Activated T-cell treated with anti-CD3 and anti-CD28 coated beads, Interleukin-2, amount 50 U/mL, for 48 hours (primary cell): ENCODE measurements at places on chromosomes 11 and 22.
A peak's percentile ranks its signal among the peaks of the same experiment; 100 is the strongest.

- DNase-seq = no peak
These were observed 61.3 kb downstream of the RTL6 start for GRCh38 chr22:44436736-44437135.

GRCh38 chr11:114237321-114238280 is 58.6 kb upstream of the NNMT start:
- no peak for DNase-seq

- no peak for DNase-seq
These were observed 56.5 kb upstream of the ARHGAP32 start for GRCh38 chr11:129248618-129249017.

DNA sequence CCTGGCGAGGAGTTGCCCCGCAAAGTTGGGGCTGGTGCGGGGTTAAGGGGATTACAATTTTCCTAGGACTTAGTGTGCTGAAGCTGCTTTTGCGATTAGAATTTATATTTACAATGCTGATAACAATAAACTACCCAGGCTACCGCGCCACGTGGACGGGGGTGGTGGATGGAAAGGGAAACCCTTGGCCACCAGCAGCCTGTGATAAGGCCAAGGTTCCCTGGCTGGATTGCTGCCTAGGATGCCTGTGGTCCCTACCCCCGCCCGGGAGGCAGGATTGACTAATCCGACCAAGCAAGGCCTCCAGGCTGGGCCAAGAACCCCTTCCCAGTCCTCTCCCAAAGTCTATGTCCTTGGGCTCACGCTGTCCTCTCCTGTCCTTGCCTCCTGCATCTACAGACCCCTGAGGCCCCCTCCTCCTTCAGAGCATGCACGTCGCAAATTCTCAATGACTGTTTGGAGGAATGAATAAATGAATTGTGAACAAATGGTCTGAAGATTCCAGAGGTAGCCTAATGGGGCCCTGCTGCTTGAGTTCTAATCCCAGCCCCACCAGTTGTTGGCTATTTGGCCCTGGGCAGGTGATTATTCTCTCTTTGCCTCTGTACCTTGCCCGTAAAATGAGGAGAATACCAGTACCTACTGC is 7.6 kb upstream of the CHKA start:
- no peak for DNase-seq

DNA sequence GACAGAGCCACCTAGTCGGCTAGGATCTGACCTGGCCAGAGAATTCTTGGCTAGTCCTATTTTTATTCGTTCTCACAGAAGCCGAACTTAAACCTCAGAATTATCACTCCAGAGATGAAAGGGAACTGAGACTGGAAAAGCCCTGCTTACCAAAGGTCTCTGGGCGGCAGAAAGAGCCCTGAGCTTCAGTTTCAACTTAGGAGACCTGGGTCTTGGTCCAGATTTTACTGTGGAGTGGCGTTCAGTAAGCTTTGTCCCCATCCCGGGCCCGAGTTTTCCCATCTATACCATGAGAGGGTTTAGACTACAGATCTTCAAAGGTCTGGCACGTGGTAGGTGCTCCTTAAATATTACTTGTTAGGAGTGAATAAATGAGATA is 516 bp downstream of the NEU3 start:
- peak; percentile 26 for DNase-seq

- no peak for DNase-seq
These were observed 36.6 kb downstream of the GAS2 start for GRCh38 chr11:22703040-22703439.

DNA sequence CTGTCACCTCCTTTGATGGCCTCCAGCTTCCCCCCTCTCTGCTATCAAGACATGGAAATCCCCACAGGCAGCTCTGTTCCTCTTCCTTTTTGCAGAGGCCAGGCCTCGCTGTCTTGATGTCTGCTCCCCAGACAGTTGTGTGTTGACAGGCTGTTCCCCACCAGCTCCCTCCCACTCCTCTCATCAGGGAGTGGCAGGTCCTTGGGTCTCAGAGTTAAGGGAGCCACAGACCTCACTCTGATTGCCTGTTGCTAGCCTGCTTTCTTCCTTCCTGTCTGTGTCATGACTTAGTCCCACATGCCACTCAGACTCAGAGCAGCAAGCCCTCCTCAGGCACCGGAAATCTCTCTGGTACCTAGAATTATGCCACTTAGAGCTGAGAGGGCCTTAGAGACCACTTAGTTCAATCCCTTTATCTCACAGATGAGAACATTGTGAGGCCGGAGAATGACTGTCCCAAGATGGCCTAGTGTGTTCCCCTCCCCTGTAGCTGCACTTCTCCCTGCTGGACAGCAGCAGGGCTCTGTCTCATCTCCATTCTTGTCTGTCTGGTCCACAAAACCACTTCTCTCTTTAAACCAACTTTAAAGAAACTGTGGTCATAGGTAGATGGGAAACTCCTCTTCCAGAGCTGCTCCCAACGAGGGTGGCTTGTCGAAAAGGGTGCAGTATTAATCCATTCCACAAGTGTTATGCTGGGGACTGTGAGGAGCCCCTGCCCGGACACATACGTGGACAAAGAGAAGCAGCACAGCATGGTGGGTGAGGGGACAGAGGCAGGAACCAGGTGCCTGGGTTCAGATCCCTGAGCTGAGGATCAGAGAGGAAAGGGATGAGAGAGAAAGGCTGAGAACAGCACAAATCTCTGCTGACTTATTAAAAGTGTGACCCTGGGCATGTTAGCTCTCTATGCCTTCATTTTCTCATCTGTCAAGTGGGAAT is 4.2 kb downstream of the AMPD3 start:
- DNase-seq = peak; percentile 72

DNA sequence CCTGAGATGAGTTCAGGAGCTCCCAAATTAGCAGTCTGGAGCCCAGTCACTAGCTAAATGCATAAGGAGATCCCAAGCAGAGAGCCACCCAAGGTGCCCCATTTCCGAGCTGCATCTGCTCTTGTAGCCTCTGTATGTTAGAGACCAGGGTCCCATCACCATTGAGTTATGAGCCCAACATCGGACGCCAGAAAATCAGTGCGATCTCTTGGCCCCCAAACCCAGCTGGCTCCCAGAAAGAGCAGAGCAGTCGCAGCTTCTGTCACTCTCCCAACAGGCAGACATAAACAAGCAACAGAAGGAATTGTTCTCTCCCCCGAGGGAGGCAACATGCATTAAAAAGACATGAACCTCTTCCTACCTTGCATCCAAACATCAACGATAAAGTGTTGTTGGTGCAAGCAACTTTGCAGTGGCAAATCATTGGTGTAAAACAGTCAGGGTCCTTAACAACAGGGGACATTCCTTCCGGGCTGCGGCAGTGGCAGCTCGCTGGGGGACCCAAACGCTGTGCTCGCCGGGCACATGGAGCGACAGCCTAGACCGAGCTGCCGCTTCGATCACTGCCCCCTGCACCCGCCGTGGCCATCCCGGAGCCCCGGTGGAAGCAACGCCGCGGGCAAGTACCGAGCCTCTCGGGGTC is 907.1 kb downstream of the DLG2 start:
- DNase-seq = no peak

GRCh38 chr11:23425381-23425780 is 565.1 kb upstream of the CCDC179 start:
- no peak for DNase-seq

DNA sequence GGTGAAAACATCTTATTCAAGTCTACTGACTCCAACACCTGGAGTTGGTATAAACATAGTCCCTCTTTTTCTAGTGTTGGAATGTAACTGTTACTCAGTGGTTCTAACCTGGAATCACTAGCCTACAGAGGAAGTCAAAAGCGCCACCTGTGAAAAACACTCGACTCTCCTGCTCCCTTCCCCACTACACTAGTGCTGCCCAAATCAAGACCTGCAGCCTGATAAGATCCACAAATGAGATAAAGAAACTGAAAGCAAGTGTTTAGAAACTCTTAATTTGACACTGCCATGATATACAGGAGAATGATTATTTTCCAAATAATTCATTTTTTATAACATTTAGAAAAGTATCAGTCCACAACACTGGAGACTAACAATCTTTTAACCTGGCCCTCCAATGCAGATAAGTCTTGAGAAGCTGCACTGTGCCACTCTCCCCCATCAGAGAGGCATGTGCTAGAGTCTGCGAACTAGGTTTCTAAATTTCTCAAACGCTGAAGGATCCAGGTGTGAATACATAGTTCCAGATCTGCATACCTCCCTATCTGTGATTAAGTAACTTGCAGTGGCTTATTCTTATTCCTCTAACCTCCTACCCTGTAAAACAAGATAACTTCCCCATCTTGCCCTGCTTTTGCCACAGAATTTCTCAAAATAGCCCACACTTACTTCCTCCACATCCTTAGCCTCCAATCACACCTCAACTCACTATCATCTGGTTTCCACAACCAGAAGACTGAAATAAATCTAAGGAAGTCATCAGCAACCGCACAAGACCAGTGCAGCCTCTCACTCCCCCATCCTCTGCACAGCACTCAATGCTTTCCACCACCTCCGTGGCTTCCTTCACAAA is 88.1 kb downstream of the RRAS2 start:
- no peak for DNase-seq

- DNase-seq = no peak
These were observed 71.2 kb downstream of the CLPB start for GRCh38 chr11:72363112-72363511.

- no peak for DNase-seq
These were observed 67.4 kb upstream of the PRODH start for GRCh38 chr22:19003508-19003907.

DNA sequence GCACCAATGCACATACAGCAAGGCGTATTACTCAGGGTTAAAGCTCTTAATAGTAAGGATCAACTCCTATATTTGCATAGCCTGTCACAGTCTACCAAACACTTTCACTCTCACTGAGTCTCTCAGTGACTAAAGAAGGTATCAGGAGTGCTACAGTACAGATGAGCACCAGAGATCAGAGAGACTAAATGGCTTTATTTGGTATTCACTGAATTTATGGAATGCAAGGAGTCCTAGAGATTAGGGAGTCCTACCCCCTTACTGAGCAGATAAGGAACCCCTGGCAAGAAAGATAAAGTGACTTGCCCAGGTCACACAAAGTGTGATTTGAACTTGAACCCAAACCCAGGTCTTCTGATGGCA is 396.4 kb upstream of the CCDC90B start:
- no peak for DNase-seq

- DNase-seq = peak; percentile 94
These were observed 1.4 kb upstream of the GGA1 start for GRCh38 chr22:37607010-37607934.

DNA sequence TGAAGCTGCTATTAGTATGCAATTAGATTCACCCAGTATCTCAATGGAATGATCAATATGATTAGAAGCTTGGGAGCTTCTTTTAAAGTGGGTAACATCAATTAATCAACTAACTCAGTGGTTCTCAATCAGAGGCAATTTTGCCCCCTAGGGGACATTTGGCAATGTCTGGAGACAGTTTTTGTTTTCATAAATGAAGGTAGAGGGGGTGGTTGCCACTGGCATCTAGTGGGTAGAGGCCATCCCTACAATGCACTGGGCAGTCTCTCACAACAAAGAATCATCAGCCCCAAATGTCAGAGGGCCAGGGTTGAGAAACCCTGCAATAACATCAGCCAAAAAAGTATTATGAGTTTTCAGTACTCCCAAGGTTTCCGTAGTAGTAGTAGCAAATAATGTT is 5.9 kb upstream of the AMOTL1 start:
- no peak for DNase-seq
